Cortex of kidney (tissue), 1 donor: ENCODE measurements at places on chromosomes 2 and 18.

- DNase-seq, result no peak
These were observed 86.0 kb downstream of the ACSL3 start for GRCh38 chr2:222946700-222947287.

DNA sequence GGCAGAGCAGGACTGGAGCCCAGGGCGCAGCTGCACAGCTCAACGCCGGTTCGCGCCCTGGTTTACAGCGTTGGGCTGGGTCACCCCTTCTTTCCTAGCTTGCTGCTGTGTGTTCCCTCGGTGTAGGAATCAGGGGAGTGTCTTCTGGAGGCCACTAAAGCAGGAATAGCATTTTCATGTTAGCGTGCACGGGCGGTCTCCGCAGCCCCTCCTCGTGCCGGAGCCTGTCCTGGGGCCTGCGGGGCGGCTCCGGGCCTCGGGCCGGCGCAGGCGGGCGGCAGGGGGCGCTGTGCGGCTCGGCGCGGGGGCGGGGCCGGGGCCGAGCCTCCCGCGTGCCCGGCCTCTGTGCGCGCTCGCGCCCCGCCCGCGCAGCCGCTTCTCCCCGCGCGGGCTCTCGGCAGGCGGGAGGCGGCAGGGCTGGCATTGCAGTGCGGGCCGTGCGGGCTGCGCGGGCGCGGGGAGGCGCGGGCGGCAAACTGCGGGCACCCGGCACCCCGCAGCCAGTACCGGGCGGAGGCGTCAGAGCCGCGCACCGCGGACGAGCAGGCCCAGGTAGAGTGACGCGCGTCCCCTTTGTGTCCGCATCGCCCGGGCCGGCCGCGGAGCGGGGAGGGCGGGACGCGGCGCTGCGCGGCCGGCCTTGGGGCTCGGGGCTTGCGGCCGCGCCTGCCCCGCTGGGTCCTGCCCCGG is at the start of gene RNF144A:
Gene RNF144A (plus strand): TSS at position 342 of the 690 bp plus-strand sequence. CDS start 79,515 bp downstream, outside the sequence.
- DNase-seq, result no peak

GRCh38 chr18:463827-464541 is 36.5 kb downstream of the COLEC12 start:
- no peak for DNase-seq

- DNase-seq, result no peak
These were observed 441.5 kb upstream of the POU3F3 start for GRCh38 chr2:104412384-104412783.

GRCh38 chr2:186559370-186559769 is 30.5 kb upstream of the ITGAV start:
- no peak for DNase-seq

GRCh38 chr2:62713837-62714236 is 8.3 kb downstream of the EHBP1 start:
- no peak for DNase-seq

DNA sequence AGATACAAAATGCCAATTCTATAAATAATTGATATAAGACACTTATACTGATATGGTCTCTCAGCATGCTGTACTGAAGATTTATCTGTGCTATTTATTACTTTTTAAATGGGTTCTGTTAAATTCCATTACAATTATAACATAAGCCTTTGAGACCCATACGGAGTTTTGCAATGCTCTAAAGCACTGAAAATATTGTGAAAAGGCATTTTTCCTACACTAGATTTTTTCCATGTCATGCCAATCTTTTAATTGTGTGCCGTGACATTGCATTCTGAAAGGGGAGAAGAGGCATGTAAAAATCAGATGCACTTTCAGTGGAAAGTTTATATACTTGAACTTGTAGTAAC is 46.5 kb downstream of the EFEMP1 start:
- no peak for DNase-seq

GRCh38 chr18:74290794-74291471 is 830 bp downstream of the CYB5A start:
- no peak for DNase-seq

GRCh38 chr2:47519604-47520301 is 116.8 kb downstream of the MSH2 start:
- DNase-seq, result no peak

DNA sequence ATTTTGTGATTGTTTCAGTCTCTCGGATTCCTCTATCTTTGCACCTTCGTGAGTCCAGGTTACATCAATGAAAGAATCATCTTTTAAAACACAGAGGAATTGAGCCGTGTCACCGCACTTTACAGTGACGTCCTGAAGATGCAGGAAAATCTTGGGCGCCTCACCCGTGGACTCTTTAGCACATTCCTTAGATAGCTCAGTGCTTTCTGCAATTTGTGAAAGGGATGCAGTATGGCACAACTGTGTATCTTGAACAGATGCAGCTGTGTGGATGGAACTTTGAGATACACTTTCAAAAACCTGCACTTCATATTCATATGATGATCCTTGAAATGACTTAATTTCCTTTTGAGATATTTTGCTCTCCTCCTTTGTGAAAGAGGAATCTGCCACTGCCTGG is 50.9 kb downstream of the TTN start:
- no peak for DNase-seq

- no peak for DNase-seq
These were observed 120.8 kb downstream of the RHBDD1 start for GRCh38 chr2:226956659-226957058.

GRCh38 chr2:100856732-100857131 is 36.8 kb downstream of the NPAS2 start:
- DNase-seq, result no peak

DNA sequence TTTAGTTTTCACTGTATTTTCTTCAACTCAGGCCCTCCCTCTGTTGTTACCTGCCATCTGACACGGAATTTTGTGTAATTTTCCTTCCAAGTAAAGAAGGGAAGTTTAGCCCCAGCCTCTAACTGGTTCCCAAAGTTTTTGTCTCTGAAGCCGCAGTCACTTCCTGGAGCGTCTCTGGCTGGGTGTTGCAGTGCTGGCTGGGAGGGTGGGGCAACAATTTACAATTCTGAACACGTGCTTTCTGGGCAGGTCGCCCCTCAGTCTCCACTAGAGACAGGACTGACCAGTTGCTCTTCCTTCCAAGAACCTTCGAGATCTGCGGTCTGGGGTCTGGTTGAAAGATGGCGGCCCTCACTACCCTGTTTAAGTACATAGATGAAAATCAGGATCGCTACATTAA is 3.5 kb downstream of the CNDP2 start:
- DNase-seq, result no peak

DNA sequence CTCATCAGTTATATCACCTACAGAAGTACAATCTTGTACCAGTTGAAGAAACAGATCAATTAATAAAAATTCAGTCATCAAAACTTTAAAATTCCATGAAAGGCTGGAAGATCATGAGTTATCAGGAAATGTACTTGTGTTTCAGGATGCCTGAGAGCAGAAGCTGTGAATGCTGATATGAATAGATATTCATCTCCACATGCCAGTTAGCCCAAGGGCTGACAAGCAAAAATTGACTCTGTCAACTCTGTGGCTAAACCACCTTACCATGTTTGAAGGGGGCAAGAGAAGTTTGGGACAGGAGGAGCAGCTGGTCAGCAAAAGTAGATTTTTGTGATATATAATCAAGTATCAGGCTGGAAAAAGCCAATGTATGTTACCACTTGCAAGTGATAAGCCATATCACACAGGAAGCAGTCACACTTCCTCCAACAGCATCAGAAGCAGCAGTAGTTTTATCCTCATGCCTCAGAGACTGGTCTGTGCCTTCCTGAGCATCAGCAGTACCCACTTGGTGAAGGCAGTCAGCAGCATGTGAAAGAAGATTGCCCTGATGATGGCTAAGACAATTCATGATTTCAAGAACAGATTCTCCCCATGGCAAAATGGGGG is 328.2 kb upstream of the CNTNAP5 start:
- no peak for DNase-seq

- no peak for DNase-seq
These were observed 332.0 kb upstream of the RAB12 start for GRCh38 chr18:8277270-8277669.

GRCh38 chr2:169683054-169683424 is 11.2 kb downstream of the CFAP210 start:
- no peak for DNase-seq

- no peak for DNase-seq
These were observed 36.5 kb downstream of the ST3GAL5 start for GRCh38 chr2:85852152-85852840.

DNA sequence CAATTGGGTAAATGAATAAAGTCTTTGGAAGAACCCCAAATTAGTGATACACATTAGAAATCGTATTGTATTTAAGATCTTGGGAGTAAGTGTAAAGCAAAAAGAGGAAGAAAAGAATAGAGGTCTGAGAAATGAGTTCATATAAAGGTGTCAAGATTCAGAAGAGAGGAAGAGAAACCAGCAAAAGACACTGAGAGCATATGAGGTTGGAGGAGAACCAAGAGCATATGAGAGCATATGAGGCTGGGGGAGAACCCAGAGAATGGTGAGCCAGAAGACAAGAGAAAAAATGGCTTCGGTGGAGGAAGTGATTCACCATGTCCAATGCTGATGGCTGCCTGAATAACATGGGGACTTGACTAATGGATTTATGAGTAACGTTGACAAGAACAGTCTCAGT is 620.1 kb upstream of the GCFC2 start:
- DNase-seq, result no peak

DNA sequence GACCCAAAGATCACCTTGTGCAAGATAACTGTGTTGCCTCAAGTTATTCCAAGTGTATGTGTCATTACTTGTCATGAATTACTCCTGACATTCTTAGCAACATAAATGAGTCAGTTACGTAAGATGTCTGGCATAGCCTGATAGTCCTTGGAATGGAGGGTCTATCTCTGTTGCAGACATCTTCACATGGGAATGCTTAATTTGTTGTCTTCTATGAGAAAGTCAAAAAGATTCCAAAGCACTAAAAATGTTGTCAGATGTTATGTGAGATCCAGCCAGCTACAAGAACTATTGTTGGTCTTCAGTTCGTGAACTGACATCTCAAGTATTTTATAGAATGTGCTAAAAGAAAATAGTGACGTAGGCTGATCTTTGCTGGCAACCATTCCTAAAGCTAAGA is 178.2 kb upstream of the RASGRP3 start:
- DNase-seq, result no peak

- DNase-seq, result no peak
These were observed 264.7 kb downstream of the RNF152 start for GRCh38 chr18:61628085-61628484.

- DNase-seq, result no peak
These were observed 177.8 kb downstream of the LNPK start for GRCh38 chr2:175824243-175824642.

GRCh38 chr2:221350616-221351015 is 221.5 kb downstream of the EPHA4 start:
- no peak for DNase-seq
